ENCODE measurements at places on chromosomes 11 and 22. TPM values are rescaled to one million over a fixed set of nuclear protein-coding genes. Genes with fewer than 3 reads are reported as not detected.

MMP11 gene
- total RNA-seq, result 6.1 TPM

CSNK2A3 gene
- 1.2 TPM for total RNA-seq

RIC3 gene
- total RNA-seq, result 11.0 TPM

NRGN gene
- 4.1 TPM for total RNA-seq

OR8B2 gene
- total RNA-seq, result not detected

TTC38 gene
- 22.7 TPM for total RNA-seq

SMIM35 gene
- total RNA-seq, result not detected

MRGPRX4 gene
- not detected for total RNA-seq

PARVG gene
- 1.8 TPM for total RNA-seq

RBMXL2 gene
- total RNA-seq, result not detected

TSSK2 gene
- total RNA-seq, result not detected

- no peak for DNase-seq
Observed at GRCh38 chr11:20844630-20845029, 175.2 kb downstream of the NELL1 start.

DNA sequence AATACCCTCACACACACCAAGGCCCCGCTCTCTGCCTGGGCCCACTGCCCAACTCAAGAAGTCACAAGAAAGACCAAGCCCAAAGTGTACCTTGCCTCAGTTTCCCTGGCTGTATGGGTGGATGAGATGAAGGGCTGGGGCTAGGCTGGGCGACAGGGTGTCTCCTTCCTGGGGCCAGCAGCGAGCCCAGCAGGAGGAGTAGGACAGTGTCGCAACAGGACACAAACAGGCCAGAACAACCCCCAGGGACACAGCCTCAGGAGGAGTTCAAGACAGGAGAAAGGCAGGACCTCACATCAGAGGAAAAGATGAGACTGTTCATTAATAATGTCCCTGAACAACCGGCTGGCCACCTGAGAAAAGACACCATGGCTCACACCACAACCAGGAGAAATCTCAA lies 13.3 kb downstream of the CSNK1E start:
- no peak for DNase-seq

- no peak for DNase-seq
Observed at GRCh38 chr22:25923914-25924313, 181.9 kb downstream of the MYO18B start.

DNA sequence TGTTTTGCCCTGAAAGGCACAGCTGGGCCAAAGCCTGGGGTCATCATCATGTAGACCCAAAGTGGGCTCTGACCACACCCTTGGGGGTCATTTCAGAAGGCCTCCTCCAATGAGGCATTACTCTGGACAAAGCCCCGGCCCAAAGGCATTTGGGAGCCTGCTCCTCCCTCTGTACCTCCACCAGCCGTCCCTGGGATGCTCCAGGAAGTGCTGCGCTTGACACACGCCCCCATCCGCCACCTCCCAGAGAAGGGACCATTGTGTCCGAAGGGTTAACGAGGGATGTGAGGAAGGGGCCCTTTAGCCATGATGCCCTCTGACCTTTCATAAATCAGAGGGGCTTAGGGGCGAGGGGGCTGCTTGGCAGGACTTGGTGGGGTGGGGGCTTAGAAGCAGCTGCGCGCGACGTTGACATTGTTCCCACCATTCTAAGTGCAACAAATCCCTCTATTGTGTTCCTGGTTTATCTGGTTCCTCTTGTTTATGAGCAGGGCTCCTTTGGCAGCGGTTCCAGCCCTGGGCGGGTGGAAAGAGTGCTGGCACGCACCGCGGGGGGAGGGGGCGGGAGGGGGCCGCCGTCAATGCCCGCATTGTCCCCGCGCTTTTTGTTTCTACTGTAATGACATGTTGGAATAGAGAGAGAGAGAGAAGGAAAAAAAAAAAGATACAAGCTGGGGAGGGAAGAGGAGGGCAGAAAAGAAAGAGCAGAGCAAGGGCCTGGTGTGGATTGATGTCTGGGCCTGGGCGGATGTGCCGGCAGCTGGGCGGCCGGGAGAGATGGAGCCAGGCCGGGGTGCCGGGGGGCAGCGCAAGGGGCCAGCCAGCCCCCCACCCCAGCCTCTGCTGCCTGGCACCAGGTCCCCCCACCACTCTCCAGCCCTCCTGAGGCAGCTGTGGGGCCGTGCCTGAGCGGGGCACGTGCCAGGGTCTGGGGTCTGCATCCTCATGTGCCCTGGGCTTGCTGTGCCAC lies 32.1 kb upstream of the SOX10 start:
- no peak for DNase-seq

GRCh38 chr11:33722590-33723234 lies 13.5 kb downstream of the CD59 start:
- DNase-seq, result no peak

DNA sequence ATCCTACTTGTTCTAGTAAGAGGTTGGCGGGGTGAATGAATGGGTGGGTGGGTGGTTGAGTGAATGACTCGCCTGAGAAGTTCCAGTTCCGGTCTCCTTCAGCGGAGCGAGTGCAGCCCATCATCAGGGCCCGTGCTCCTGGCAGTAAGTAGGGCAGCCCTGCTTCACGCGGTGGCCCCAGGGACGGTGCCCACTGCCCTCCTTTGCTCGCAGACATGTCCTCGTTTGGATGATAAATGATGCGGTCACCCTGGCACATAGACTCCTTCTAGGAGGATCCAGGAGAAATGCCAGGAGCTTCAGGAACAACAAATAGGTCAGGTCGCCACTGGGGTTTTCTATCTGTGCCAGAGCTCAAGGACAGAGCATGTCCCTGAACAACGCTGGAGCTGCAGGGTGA lies 370.8 kb downstream of the CTTN start:
- no peak for DNase-seq

DNA sequence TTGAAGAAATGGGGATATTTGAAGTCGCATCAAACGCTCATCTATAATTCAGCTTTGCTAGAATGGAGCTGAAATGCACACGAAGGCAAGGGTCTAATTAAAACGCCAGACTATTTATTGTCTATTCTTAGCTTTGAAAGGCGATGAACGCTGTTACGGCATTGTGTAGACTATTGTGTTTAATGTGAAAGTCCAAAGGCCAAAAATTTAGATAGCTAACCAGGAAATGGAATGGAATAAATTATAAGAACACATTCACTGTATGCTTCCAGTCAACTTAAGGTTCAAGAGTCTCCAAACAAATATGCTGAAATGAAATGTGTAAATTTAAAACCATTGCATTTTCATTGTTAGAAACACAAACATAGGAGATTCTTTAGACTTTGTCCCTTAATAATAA lies 186.2 kb downstream of the CWF19L2 start:
- DNase-seq, result no peak

DNA sequence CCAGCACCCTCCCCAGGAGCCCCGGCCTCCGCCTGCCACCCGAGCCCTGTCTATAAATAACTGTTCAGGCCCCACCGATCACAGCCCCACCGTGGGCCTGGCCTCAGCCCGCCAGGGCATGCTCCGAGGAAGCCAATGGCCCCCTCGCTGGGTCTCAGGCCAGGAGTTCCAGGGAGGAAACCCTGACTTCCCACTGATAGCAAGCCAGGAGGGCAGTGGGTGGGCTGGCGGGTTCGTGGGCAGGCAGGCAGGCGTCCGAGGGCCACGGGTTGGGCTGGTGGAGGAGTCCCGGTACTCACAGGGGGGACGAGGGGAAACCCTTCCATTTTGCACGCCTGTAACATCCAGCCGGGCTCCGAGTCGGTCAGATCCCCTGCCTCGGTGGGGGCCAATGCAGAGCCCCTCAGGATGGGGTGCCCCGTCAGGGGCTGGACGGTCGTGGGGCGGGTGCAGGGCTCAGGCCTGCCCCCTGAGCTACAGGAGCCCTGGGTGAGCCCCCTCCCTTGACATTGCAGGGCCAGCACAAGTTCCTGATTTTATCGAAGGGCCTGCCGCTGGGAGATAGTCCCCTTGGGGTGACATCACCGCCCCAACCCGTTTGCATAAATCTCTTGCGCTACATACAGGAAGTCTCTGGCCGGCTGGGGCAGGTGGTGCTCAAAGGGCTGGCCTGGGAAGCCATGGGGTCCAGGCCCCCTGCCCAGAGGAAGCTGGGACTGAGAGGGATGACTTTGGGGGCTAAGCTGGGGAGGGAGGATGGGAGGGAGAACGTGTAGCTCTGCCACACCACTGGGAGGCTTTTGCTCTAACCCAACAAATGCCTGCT lies at the start of gene SPI1:
Gene SPI1 (minus strand): TSS at position 538 of the 826 bp plus-strand sequence. CDS start 194 bp downstream, at position 344.
- peak; percentile 74 for DNase-seq

DNA sequence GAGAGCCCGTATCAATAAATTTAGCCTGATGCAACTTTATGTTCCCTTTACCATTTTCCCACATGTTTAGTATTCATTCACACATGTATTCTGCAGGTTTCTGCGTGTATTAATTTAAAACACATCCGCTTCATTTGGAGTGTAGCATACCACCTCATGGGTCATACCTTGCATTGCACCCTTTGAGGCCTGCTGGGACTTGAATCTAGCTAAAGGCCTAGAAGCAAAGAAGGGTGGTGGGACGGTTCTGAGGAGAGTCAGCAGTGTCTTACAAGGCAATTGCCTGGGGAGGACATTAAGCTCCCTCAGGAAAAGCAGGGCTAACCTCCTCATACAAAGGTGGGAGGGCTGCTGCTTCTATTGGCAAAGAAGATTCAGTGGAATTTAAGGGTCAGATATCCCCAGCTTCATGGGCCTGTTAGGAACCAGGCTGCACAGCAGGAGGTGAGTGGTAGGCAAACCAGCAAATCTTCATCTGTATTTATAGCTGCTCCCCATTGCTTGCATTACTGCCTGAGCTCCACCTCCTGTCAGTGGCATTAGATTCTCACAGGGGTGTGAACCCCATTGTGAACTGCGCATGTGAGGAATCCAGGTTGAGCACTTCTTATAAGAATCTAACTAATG lies 15.9 kb upstream of the SNX19 start:
- DNase-seq, result no peak

DNA sequence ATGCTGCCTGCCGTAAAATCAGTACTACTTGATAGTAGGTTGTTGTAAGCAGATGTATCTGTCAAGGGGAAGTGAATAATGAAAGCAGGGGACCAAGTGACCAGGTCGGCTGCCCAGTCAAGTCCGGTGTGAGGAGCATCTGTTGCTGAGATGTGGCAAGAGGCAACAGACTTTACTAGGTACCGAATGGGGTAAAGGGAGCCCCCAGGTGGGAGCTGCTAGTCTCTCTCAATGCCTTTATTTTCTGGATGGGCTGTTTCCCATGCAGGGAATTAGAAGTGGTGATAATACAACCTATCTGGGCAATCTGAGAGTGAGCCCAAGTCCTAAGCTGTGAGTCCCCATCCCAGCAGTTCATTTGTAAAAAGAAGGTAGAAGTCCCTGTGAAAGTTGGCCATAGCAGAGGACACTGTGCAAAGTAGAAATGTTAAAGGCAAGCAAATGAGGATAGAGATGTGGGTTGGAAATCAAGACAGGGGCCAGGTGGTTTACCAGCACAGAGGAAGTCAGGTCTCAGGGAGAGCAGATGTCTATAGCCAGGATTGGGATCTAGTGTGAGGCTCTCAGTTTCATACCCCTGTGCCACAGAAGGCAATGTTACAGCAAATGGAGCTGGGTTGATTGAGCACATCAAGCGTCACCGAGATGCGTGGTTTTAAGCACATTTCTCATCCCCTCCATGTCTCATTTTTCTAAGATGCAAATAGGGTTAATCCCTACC lies 90.7 kb upstream of the RAG2 start:
- no peak for DNase-seq

- DNase-seq, result no peak
Observed at GRCh38 chr11:100888836-100889235, 201.7 kb downstream of the ARHGAP42 start.

DNA sequence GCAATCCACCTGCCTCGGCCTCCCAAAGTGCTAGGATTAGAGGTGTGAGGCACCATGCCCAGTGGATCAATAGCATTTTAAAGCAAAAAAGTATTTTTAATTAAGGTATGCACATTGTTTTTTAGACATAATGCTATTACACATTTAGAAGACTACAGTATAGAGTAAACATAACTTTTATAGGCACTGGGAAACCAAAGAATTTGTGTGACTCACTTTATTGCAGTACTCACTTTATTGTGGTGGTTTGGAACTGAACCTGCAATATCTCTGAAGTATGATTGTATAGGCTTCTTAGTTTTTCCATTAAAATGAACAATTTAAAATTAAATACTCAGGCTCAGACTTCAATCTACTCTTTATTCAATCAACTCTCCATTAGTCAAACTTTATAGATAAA lies 17.5 kb upstream of the CD3E start:
- DNase-seq, result no peak

DNA sequence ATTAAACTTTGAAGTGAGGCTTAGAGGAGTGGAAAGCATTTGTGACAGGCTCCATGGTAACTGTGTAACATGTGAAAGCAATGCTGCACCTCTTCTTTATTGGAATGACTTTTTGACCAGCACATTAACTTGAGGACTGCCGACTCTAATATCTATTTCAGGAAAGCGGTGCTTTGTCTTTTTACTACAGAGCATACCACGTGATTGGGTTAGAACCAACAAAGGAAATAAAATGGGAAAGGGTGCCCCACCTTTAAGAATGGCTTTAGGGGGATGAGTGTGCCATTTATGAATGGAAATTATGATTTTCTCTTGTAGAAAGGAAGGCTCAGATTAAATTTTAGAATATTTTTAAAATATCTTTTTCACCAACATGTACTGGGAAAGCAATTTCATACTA lies 57.3 kb upstream of the VPREB1 start:
- no peak for DNase-seq

- DNase-seq, result no peak
Observed at GRCh38 chr11:65516135-65516968, 8.5 kb upstream of the SCYL1 start.

GRCh38 chr11:64791781-64792291 lies 11.2 kb downstream of the MAP4K2 start:
- no peak for DNase-seq
